ENCODE measurements at places on chromosomes 6 and 20.

- no peak for DNase-seq
- H3K27me3 ChIP-seq = peaks cover 5% of the 10 kb centered on the region
- H3K4me3 ChIP-seq = no peak overlapping the region
These were observed 55.5 kb upstream of the PLCB1 start for GRCh38 chr20:8076306-8077136.

DNA sequence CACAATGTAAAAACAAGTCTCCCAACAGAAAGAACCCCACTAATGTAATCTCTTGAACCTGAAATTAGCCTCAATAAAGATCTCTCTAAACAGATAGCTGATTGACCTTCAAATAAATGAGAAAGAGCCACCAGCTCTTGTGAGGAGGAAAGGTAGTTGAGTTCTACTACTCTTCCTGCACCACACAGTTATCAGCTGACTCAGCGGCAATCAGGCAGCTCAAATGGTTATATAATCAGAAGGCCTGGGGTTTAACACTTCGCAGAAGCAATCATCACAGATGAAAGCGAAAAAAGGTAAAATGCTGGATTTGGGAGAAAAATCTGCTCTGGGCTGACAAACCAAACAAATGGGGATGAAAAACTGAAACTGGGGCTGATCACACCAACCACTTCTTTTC lies 91.8 kb downstream of the CHD6 start:
- H3K27me3 ChIP-seq = no peaks in the 10 kb centered on the region
- H3K4me1 ChIP-seq = peaks cover 42% of the 10 kb centered on the region
- H3K36me3 ChIP-seq = peaks cover 4% of the 10 kb centered on the region
- no peak overlapping the region for H3K4me3 ChIP-seq
- no peak overlapping the region for H3K27ac ChIP-seq

DNA sequence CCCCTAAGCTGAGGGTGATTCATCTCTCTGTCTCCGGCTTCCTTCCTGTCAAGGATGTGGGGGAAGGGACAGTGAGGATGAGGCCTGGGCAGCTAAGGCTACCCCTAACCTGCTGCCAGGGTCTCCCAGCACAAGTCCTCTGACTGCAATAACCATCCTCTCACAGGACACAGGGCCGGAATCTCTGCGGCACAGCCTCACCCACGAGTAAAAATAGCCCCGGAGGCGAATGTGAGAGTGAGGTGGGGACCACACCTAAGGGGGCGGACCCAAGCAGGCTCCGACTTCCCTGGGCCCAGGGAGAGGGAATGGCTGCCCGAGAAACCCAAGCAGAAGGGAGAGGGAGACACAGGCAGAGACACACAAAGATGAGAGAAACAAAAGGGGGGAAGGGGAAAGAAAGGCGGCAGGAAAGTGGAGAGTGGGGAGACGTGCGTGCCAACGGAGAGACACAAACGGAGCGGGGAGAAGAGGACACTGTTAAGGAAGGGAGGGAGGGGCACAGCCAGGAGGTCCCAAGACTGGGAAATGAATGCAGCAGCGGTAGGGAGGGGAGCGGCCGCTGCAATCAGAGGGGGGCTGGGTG lies 1.4 kb downstream of the CLIC1 start:
- peaks cover 61% of the 10 kb centered on the region for H3K4me1 ChIP-seq
- DNase-seq = peak; percentile 72
- no peaks in the 10 kb centered on the region for H3K27me3 ChIP-seq
- H3K36me3 ChIP-seq = peaks cover 18% of the 10 kb centered on the region

DNA sequence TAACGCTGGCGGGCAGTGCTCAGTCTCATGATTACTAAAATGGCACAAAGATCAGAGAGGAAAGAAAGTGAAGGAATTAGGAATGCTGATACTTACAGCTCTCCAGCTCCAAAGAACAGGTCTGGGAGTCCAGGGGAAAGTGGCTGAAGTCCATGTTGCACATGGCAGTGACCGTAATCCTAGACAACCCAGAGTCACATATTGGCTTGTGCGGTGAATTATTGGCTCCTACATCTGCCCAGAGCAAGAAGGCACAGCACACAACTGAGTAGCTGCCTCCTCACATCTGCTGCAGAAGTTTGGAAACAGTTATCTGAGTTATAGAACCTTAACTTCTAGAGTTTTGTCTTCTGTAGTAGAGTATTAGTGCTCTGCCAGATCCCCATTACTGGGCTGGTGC lies 47.2 kb downstream of the GABRR2 start:
- H3K27ac ChIP-seq = no peak overlapping the region
- H3K27me3 ChIP-seq = no peaks in the 10 kb centered on the region
- H3K4me1 ChIP-seq = no peaks in the 10 kb centered on the region
- no peaks in the 10 kb centered on the region for H3K36me3 ChIP-seq
- no peak overlapping the region for H3K4me3 ChIP-seq

DNA sequence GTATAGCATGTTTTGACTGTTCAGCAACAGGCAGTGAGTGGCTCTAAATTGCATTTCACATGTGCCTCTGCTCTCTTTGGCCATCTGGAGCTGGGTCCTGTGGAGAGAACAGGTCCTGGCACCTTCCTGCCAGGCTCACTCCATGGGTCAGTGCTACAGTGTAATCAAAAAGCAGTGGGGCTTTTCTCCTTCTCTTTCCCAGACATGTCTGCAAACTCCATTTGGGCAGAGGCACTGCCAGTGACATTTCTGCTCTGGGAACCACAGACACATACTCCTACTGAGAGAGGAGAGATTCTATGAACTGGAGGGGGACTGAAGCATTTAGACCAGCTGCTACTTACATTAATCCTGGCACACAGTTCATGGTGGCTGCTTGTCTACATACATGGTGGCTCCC lies 68.3 kb upstream of the TRAF3IP2 start:
- no peak overlapping the region for H3K4me3 ChIP-seq
- H3K36me3 ChIP-seq = peaks cover 46% of the 10 kb centered on the region
- DNase-seq = no peak
- no peak overlapping the region for H3K27ac ChIP-seq
- H3K27me3 ChIP-seq = no peaks in the 10 kb centered on the region

DNA sequence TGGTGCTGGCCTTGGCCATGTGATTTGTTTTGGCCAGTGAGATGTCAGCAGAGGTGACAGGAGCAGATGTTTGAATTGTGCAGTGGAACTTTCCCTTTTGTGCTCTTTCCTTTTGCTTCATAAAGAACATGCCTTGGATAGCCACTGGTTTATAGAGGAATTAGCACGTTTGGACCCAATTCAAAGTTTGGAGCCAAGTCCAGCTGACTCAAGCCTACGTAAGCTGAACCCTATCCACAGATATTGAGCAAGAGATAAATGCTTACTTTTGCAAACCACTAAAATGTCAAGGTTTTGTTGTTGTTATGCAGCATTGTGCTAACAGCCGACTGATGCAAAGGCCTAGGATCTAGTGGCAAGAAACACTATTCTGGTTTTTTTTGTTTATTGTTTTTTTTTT lies 230.9 kb upstream of the CITED2 start:
- H3K27ac ChIP-seq = no peak overlapping the region
- peaks cover 10% of the 10 kb centered on the region for H3K27me3 ChIP-seq
- H3K36me3 ChIP-seq = peaks cover 2% of the 10 kb centered on the region
- no peak overlapping the region for H3K4me3 ChIP-seq
- DNase-seq = no peak

GRCh38 chr20:62482146-62482809 lies 6.5 kb upstream of the GATA5 start:
- H3K27ac ChIP-seq = no peak overlapping the region
- peaks cover 61% of the 10 kb centered on the region for H3K27me3 ChIP-seq
- DNase-seq = no peak
- no peaks in the 10 kb centered on the region for H3K36me3 ChIP-seq
- no peak overlapping the region for H3K4me3 ChIP-seq

DNA sequence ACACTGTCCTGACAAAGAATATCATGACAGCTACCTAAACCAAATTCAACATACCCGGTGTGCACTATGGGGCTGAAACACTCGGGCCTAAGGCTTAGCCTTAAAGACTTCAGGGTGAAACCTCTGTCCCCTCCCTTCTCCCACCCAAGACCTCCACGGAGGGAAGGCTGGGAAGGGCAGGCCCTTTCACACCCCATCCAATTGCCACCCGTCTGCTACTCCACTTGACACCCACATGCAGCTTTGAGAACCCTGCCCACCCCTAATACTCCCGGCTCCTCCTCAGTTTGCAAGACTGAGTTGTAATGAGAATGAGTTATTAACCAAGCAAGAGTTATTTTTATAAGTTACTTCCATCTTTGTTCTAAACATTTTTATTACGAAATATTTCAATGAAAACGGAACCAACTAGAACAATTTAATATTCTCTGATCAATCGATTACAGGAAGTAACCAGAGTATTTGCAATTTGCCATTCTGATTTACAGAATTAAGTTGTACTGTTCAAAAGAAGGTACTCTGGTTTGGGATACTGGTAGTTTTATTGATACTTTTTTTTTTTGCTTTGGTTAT lies 3.7 kb downstream of the TAF4 start:
- DNase-seq = no peak
- peaks cover 63% of the 10 kb centered on the region for H3K4me1 ChIP-seq
- no peaks in the 10 kb centered on the region for H3K27me3 ChIP-seq
- H3K27ac ChIP-seq = peak overlapping the region; percentile 2
- peak overlapping the region; percentile 46 for H3K4me3 ChIP-seq
- H3K36me3 ChIP-seq = no peaks in the 10 kb centered on the region

DNA sequence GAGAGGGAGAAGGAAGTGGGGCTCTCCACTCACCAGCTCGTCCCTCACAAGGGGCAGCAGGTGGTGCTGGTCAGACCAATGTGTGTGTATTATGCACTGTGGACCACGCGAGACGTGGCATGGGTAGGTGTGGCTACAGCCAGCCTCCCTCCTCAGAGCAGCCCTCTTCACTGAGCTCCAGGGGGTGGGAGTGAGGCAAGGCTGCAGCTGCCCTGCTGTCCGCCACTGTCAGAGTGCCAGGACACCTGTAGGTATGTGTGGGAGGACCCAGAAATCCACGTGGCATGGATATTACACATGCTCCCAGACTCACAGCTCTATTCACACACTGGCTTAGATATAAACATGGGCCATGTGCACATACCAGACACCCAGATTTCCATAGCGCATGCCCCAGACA lies 90.3 kb downstream of the VEGFA start:
- no peaks in the 10 kb centered on the region for H3K36me3 ChIP-seq
- no peaks in the 10 kb centered on the region for H3K27me3 ChIP-seq
- no peak for DNase-seq
- H3K4me3 ChIP-seq = no peak overlapping the region
- H3K4me1 ChIP-seq = no peaks in the 10 kb centered on the region

DNA sequence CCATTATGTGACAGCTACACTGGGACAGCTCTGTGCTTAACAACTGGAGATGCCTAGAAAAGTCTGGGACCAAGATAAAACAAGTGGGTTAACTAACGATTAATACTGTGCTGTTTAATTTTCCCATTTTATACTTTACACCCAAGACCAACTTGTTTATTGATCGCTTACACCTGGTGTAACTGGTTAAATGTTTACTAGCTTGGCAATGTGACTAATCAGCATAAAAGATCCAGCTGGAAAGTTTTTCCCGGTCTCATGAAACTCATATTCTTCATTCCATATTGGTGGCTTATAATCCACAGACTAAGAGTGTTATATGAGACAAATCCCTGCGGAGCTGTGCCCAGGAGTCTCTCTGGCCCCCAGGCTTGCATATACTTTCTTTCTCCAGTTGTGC lies 101.7 kb upstream of the GJE1 start:
- no peak overlapping the region for H3K4me3 ChIP-seq
- no peaks in the 10 kb centered on the region for H3K4me1 ChIP-seq
- H3K36me3 ChIP-seq = peaks cover 3% of the 10 kb centered on the region
- no peaks in the 10 kb centered on the region for H3K27me3 ChIP-seq
- no peak overlapping the region for H3K27ac ChIP-seq
- DNase-seq = no peak

DNA sequence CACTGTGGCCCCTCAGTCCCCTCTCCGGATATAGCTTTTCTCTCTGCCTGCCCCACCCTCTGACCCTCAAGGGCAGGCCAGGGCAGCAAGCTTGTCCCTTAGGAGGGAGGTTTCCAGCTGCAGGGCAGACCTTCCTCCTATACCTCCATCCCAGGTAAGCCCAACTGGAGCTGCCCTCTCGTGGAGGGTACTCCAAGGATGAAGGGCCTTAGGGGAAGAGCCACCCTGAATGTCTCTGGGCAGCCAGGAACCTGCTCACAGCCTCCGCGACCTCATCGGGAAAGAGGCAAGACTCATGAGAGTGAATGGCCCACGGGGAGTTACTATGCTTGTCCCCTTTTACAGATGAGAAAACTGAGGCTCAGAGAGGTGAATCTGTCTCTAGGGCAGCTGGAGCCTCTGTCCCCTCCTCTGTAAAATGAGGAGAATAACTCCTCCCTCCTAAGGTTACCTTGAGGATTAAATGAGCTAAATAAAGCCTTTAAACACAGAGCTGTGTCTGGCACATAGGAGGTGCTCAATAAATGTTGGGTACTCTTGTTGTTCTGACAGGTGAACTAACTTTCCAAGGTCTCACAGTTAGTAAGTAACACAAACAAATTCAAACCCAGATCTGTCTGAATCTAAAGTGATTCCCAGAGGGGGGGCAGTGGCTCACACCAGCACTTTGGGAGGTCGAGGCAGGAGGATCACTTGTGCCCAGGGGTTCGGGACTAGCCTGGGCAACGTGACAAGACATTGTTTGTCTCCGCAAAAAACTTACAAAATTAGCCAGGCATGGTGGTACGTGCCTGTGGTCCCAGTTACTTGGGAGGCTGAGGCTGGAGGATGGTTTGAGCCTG lies 12.1 kb downstream of the SRXN1 start:
- no peak overlapping the region for H3K4me3 ChIP-seq
- H3K27ac ChIP-seq = no peak overlapping the region
- peaks cover 21% of the 10 kb centered on the region for H3K27me3 ChIP-seq
- no peaks in the 10 kb centered on the region for H3K4me1 ChIP-seq

GRCh38 chr6:38882157-38882556 lies 166.4 kb upstream of the GLP1R start:
- H3K27ac ChIP-seq = no peak overlapping the region
- no peaks in the 10 kb centered on the region for H3K27me3 ChIP-seq
- H3K4me1 ChIP-seq = no peaks in the 10 kb centered on the region
- no peak overlapping the region for H3K4me3 ChIP-seq
- no peaks in the 10 kb centered on the region for H3K36me3 ChIP-seq
- DNase-seq = no peak

DNA sequence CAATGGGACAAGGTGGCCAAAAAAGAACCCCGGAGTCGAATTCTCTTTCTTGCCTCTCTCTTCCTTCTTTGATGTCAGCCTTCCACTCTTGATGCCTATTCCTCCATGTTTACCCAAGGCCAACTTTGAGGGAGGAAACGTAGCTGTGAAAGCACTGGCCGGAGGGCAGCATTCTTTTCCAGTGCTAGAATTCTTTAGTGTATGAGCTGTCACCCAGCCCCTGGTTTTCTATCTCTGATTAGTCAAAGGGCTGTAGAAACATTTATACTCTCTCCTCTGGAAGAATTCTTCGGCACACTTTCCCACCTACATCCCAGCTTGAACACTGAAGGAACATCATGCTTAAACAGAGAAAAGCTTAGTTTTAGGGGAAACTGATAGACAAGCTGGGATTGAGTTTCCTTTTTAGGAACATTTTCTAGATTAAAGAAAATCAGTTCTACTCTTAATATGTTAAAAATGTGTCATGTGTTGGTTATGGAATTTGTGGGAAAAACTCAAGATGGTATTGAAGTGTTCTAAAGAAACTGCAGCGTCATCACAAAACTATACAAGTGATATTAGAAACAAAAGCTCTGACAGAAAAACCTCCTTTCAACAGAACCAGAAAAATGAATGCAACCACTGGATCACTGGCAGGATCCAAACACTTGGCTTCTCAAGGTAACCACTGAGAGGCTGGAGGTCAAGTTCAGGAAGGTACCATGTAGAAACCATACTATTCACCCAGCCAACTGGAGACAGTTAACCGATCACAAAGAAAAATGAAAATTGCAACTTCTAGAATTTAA lies 20.7 kb upstream of the UTRN start:
- no peak for DNase-seq
- no peak overlapping the region for H3K27ac ChIP-seq
- H3K4me1 ChIP-seq = no peaks in the 10 kb centered on the region
- no peaks in the 10 kb centered on the region for H3K36me3 ChIP-seq
- no peaks in the 10 kb centered on the region for H3K27me3 ChIP-seq
